ENCODE measurements at places on chromosomes 11 and 22.
A peak's percentile ranks its signal among the peaks of the same experiment; 100 is the strongest.

DNA sequence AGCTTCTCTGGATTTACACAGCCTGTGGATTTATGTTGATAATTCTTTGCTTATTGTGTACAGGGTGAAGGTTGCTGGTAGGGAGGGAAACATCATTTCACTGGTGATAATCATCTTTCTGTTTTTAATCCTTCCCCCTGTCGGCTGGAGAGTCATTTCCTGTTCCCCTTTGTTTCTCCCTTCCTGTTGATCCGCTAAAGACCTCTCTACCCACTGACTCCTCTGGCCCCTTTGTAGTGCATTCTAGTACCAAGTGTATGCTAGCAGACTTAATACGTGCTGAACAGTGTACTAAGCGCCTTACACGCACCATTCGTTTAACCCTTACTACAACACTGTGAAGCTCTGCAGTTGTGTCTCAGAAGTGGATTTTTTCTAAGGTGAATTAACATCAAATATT lies 19.0 kb upstream of the OR9Q1 start:
- no peak for DNase-seq

DNA sequence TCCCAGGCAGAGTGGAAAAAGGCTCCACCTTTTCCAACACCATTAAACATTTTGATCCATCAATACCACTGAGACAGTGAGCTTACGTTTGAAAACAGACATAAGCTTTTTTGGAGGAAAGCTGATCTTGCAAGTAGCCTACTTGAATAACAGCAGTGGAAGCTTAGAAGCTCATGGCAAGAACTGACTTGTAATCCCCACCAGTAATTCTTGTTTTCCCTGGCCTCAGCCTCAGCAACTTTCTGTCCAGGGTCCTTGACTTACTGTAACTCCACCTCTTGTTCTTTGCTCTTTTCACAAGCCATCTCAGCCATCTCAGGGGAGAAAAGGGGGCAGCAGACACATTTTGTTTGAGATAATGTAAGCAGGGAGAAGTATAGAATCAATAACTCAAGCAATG lies 12.3 kb upstream of the MPZL2 start:
- DNase-seq = no peak

- DNase-seq = no peak
Observed at GRCh38 chr11:126436209-126436755, 80.8 kb downstream of the ST3GAL4 start.

DNA sequence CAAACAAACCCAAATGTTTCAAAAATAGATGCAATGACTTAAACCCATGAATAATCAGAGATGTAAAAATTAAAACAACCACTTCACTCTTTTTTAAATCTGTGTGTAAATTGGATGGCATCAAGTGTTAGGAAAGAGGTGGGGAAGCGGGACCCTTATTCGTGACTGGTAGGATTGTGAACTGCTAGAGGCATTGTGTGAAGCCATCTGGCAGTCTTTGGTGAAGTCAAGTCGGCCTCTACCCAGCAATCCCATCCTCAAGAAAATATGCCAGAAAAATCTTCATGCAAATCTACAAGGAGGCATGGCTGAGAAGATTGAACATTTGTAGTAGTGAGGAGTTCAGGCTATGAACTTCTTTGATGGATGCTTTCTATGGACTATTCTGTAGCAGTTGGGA lies 114.6 kb upstream of the C11orf87 start:
- no peak for DNase-seq

DNA sequence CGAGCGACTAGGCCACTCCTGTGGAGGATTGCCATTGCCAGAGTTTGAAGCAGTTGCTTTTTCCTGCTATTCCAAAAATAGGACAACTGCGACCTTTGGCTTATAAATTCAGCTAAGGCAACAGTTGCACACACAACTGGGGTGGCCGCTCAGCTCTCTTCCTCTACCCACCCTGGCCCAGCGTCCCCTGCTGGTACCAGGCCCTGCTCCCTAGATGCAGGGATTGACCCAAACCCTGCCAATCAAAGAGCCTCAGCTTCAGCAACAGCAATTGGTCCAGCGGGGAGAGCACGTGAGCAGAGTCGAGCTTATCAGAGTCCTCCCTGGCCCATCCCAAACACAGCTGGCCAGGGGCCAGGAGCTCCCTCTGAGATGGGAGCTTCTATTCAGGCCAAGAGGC lies 22.0 kb upstream of the CABP2 start:
- DNase-seq = no peak

GRCh38 chr22:17773606-17774205 lies 563 bp downstream of the BID start:
- peak; percentile 25 for DNase-seq

- DNase-seq = no peak
Observed at GRCh38 chr11:82858133-82858532, 42.1 kb downstream of the PRCP start.

DNA sequence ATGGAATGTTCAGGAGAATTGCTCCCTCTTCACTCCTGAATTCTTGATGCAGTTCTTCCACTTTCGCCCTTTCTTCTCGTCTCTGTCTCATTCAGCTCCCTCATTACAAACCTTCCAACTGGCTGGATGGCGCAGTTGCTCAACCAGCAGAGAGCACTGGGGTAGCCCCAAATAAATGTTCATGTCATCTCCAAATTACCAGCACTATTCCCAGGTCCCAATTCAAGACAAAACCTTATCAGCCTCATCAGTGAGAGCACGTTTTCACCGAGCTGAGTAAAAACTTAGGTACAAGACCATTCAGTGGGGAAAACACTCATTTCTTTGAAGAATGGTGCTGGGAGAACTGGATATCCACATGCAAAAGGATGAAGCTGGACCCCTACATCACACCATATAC lies 120.0 kb downstream of the MED15 start:
- DNase-seq = no peak

GRCh38 chr11:20013346-20014066 lies 146.8 kb downstream of the DBX1 start:
- no peak for DNase-seq

DNA sequence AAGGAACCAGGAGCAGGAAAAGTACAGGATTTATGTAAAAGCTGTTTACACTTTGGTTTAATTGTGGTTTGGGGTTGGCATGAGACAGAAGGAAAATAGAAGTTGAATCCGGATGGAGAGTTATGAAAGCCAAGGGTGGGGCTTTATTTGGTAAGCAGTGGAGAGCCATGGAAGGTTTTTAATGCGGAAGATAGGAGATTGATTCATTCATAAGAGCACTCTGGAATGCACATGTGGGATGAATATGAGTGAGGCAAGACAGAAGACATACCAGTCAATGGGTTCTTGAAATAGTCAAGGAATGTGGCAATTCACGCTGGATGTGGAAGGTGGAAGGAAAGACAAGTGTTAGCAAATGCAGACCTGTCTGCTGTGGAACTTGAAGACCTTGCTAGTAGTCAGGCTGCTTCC lies 9.3 kb upstream of the GLB1L3 start:
- no peak for DNase-seq

DNA sequence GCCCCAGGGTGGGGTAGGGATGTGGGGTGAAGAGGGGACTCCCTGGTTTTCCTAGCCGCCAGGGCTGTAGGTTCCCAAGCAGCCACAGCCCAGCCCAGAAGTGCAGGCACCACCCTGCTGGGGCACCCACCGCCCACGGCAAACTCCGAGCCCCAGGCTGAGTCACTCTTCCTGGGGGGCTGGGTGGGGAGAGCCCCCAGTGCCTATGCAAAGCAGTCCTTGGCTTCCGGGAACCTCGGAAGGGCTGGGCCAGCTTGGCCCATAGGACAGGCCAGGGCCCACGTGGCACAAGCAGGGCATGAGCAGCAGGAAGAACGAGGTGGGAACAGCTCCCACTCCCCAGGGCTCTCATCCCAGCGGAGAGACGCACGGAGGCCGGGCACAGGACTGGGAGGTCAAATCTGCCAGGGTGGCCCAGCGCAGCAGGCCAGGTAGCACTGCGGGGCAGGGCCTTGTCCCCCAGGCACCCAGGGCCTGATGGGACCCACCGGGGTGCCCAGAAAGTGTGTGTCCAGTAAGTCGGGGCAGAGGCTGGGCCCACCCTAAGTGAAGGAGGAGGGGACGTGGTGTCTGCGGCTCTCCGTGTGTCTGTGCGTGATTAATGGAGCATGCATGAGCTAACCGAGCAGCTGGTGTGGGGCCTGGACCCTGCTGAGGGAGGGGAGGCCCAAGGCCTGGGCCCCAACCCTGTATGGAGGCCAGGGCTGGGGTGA lies 4.6 kb upstream of the IL17REL start:
- DNase-seq = peak; percentile 87

- no peak for DNase-seq
Observed at GRCh38 chr22:38311323-38311620, 6.0 kb downstream of the CSNK1E start.

DNA sequence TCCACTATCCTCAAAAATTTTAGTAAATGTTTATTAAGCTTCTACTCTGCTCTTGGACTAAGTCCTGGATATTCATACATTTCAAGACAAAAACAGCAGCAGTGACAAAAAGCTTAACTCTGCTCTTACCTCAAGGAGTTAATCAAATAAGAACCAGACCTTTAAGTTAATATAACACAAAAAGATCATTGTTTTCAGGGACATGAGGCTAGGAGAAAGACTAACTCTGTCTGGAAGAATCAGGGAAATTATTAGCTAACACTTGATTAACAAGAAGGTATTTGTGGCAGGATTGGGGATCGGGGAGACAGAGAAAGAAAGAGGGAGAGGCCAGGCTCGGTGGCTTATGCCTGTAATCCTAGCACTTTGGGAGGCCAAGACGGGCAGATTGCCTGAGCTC lies 74.4 kb downstream of the PPP2R1B start:
- no peak for DNase-seq

DNA sequence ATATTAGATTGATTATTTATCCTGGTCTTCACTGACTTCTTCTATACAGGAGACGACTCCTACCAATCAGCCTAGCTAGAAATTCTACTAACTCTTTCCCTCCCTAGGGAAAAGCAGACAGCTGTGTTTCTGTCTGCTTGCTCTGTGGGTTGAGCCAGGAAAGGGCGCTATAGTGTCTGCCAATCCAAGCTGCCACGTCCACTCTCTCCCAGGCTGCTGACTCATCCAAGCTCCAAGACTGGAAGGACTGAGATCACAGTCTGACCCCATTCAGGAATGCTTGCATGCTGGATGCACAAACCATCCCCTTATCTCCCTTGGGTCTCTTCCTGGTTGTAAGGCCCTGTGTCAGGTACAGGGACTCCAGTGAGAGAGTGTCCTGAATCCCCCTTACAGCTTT lies 955.6 kb downstream of the OPCML start:
- DNase-seq = no peak

- no peak for DNase-seq
Observed at GRCh38 chr22:38618682-38619081, 37.5 kb downstream of the FAM227A start.

- no peak for DNase-seq
Observed at GRCh38 chr11:44555031-44555800, 10.2 kb upstream of the CD82 start.

GRCh38 chr22:36865346-36865745 lies 4.5 kb downstream of the NCF4 start:
- no peak for DNase-seq

GRCh38 chr22:25403284-25403810 lies 161.1 kb upstream of the GRK3 start:
- no peak for DNase-seq

GRCh38 chr11:38711110-38711509 lies 2113.1 kb upstream of the RAG2 start:
- no peak for DNase-seq

DNA sequence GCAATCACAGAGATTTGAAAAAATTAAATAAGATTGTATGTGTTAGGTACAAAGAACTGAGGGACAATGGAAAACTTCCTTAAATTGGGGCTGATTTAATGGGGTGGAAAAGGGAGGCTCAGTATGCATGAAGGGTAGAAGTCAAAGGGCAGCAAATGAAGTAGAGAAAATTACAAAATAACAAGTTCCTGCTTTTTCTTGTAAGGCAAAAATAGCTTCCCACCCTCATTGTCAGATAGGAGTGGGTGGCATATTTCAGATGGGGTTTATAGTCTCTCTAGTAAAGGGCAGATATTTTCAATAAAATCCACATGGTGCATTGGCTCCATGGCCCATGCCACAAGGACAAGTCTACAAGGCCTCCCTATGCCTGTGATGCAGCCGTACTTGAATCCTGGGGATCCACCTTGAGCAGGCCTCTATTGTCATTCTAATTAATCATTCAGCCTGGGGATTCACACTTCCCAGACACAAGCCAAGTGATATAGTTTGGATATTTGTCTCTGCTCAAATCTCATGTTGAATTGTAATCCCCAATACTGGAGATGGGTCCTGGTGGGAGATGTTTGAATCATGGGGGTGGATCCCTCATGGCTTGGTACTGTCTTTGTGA lies 36.7 kb upstream of the SESN3 start:
- DNase-seq = no peak

- no peak for DNase-seq
Observed at GRCh38 chr22:44256556-44257485, 55.9 kb downstream of the SHISAL1 start.

- no peak for DNase-seq
Observed at GRCh38 chr11:9808943-9809342, 145.1 kb downstream of the SWAP70 start.

DNA sequence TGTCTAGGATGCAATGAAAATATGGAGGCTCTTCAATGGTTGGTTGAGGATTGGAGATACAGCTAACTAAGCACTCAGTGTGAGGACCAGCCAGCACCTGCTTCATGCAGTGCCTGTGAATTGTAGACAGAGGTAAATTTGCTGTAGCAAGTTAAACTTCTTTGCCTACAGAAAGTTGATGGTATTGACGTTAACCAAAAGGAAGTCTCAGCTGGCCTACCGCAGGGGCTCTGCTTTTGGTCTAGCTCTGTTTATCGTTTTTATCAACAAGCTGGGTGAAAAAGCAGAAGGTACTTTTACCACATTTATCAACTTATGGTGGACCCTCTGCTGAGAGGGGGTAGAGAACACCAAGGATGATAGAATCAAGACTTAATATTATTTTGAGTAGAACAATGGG lies 51.6 kb downstream of the GRAMD1B start:
- no peak for DNase-seq

- DNase-seq = no peak
Observed at GRCh38 chr11:64070314-64070681, 34.6 kb downstream of the FLRT1 start.

DNA sequence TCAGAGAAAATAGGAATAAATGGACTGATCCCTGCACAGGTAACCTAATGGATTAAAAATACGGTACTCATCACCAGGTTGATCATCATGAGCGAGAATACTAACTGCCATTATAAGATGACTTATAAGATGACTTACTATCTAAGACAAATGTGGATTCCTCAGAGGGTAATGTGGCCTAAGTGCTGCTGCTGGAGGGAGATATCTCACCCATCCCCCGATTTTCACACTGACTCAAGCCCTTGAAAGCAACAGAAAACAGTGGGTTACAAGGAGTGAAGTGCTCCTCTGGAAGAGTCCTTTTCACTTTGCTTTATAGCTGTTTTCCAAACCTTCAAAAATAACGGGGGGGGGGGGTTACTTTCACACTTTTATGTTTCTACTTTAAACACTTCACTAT lies 920 bp downstream of the TMEM218 start:
- DNase-seq = no peak

DNA sequence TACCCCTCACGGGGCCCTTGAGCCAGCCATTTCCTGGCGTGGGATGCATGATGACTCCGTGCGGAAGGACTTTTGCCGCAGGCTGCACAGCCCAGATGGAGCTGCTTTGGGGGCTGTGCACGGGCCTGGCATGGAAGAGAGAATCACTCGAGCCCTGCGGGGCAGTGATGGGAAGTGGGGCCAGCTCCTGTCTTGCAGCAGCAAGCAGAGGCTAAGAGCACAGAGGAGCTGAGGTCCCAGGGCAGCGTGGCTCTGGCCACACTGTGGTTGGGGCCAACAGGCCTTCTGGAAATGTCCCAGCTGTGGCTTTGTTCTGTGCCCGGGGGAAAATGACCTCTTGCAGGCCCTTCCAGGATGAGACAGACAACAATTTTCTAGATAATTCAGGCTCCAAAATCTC lies 92.7 kb upstream of the TIMP3 start:
- DNase-seq = no peak

All from stimulated activated CD4-positive, alpha-beta T cell treated with anti-CD3 and anti-CD28 coated beads, TNF-alpha, amount 100 ng/mL, for 24 hours (primary cell).